Activated T-cell treated with anti-CD3 and anti-CD28 coated beads for 4 hours (primary cell): ENCODE measurements at places on chromosomes 3 and 15.
A peak's percentile ranks its signal among the peaks of the same experiment; 100 is the strongest.

- DNase-seq = no peak
These were observed 14.7 kb downstream of the IDH2 start for GRCh38 chr15:90087454-90088154.

DNA sequence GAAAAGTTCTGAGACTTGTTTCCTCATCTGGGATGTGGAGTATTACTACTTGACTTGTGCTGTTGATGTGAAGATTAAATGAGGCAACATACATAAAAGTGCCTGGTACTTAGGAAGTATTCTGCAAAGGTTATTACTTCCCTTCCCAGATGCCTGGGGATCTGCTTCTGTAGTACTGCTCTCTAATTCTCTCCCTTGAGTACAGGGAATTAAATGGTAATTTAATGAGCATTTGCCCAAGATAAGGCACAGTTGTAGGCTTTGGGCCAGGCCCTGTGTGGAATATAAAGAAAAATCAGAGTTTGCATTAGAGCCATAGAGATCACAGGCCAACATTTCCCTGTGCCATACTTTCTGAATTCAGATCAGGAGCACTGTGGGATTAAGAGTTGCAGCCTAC lies 84.4 kb downstream of the LARS2 start:
- DNase-seq = no peak

DNA sequence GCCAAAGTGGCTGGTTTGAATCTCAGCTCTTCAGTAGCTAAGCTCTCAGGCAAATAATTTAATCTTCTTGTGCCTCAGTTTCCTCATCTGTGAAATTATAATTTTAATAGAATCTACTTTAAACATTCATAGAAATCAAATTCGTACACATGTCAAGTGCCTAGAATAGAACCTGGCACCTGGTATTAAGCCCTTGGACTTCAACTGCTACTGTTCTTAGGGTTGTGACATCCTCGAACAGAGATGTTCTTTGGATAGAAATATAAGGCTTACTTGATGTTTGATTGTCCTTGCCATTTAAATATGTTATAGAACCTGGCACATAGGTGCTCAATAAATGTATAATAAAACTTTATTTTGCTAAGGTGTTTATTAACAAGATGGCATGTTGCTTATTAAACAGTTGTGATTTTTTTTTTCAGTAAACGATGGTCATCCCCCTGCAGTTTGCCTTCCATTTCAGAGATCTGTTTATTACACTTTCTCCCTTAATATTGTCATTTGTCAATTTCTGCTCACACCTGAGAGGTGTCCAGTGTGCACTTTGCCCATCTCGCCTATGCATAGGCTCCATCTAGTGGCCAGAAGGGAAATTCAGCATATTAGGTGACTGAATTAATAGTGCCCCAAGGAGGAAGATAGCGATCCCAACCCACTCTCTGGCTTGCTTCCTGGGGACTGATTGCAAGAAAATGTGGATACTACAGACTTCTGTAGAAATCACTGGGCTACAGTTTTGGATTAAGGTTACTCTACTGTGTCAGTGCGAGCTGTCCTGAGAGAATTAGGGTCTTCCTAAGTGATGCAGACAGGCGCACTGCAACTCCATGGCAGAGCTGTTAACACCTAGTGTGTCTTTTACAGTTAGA lies 10.7 kb downstream of the IGF1R start:
- DNase-seq = peak; percentile 22

GRCh38 chr3:37864904-37865303 lies 3.2 kb downstream of the CTDSPL start:
- DNase-seq = no peak

- no peak for DNase-seq
These were observed 77.5 kb downstream of the ESYT3 start for GRCh38 chr3:138511945-138512344.

DNA sequence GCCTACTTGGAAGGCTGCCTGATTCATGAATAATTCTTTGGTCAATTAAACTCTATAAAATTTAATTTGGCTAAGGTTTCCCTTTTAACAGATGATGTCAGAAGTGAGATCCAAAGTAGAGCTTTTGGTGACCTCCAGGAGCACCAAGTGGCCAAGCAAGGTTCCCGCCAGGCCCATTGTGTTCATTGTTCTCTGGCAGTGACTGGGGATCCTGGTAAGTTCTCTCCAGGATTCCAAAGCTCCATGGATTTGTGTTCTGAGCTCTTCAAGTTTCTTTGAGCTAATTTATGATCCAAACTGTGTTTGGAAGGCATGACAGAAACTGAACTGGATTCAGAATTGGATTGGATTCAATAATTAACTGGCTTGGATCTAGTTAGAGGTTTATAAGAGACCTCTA lies 72.0 kb upstream of the ALDH1L1 start:
- DNase-seq = no peak

DNA sequence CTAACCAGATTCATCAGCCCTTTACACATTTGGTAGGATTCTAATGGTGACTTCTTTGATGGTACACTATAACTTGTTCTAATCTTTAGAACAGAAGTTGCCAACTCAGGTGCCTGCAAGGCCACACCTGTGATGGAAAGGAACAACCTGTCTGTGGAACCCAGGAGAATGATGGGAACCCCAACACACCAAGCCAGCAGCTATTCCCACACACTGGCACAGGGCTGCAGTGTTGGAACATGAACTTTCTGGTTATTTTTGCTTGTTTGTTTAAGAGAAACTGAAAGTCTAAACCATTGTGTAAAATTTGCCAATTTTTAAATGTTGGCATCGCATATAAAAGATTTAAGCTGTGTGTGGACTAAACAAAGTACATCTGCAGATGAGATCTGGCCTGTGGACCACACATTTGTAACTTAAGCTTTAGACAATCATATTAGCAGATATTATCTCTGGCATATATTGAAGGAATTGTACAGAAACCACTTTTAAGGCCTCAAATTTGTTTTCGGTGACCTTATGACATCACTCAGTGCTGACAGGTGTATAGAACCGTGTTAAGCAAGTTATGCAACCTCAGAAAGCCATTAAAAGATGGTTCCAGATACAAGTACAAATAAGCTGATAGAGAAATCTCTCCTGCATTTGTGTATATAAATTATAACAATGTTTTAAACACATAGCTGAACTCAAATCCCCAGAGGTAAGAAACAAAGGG lies 242.9 kb downstream of the SLC9A9 start:
- DNase-seq = no peak

DNA sequence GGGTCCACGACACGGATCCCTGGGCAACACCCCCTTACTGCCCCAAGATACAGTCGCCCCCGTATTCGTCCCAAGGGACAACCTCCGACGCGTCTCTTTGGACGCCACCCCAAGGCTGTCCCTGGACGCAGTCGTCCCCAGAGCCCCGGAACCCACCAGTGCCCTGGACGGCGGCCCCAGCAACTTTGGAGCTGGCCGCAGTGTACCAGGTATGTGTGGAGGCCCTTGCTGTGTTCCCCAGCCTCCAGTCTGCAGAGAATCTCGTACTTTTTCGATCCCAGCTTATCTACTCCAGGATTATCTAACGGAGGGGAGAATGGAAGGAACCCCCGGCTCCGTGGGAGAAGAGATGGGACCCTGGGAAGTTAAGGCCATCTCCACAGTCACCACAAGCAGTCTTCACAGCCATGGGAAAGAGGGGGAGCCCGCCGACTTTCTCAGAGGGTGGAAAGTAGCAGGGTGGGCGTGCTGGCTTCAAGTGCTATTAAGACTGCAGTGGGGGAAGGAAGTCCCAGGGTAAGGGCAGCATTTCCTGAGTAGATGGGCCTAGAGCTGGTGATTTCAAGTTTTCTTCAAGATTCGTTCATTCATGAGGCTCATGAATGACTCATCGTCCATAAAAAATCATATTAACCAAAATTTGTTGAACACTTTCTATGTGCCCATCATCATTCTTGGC lies 1.1 kb downstream of the MESP2 start:
- DNase-seq = no peak

DNA sequence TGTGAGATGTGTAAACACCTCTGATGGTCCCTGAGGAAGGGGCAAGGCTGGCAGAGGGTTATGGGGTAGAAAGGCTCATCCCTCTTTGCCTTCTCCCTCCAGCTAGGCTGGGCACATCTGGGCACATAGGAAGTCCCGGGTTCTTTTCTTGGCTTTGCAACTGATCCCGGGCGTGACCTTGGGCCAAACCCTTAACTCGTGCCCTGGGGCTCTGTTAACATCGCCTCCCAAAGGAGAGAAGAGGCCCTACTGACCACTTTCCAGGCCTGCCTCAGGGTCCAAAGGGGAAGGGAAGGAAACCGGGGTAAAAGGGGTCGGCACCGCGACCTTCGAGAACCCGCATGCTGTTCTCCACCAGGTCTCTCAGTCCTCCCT lies 549 bp downstream of the C3orf18 start:
- DNase-seq = no peak

- DNase-seq = no peak
These were observed 80.9 kb upstream of the SOX2 start for GRCh38 chr3:181630853-181631252.

GRCh38 chr3:4551794-4552442 lies 58.8 kb downstream of the ITPR1 start:
- no peak for DNase-seq

DNA sequence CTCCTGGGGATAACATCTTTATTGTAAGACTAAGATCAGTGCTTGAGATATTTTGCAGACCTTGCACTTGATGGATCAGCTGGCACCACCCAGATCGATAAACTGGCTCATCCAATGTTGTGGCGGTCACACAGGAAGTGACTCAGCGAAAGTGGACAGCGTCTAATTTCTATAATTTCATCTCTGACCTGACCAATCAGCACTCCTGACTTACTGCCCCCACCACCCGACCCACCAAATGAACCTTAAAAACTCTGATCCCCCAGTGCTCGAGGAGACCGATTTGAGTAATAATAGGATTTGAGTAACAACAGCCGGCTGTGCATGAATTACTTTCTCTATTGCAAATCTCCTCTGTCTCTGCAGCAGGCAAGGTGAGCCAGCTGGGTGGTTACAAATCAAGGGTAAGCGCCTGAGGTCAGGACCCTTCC lies 62.7 kb upstream of the RNU6-1 start:
- no peak for DNase-seq

DNA sequence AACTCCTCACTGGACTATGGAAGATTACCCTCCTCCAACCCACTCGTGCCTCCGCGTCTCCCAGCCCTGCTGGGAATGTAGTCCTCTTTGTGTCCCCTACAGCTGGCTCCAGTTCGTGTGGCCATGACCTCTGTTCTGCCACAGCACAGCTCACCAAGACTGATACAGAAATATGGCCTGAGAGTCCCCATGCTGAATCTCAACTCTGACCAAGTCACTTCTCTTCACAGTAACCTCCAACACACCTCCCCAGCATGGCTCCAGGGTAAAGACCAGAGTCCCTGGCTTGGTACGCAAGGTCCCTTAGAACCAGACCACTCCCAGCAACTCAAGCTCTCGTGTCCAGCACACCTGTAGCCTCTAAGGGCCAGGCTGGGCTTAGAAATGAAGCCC lies 2.3 kb upstream of the COL7A1 start:
- no peak for DNase-seq

DNA sequence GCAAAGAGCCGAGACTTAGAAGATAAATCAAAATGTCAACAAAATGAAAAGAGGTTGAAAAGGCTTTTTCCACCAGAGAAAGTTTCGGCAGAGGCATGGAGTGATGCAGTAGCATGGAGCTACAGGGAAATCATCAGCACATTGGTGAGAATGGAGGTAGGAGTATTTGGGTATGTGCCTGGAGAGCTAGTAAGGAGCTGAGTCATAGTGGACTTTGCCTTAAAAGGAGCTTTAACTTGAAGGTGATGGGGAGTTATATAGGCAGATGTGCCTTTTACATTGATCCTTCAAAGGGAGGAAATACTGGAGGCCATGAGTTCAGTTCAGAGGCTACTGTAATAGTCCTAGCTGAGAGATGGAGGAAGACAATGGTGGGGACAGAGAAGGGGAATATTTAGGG lies 44.3 kb downstream of the IL5RA start:
- DNase-seq = no peak

- DNase-seq = no peak
These were observed 75.1 kb downstream of the TNIK start for GRCh38 chr3:171385086-171385485.

DNA sequence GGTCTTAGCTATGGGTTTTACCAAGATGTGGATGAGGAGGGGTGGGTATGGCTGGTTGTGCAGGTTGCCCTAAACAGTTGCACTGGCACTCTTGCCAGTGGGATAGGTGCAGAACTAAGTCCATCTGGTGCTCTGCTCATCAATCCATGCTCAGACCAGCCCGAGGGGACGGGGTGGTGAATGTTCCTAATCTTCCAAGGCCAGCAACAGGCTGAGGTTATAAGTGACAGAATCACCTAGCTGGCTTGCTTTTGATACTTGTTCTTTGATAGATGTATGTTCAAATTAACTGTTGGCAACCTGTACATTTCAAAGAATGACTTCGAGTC lies 53.5 kb upstream of the CCR2 start:
- no peak for DNase-seq
